ENCODE measurements at places on chromosomes 16 and 17.
A peak's percentile ranks its signal among the peaks of the same experiment; 100 is the strongest.

DNA sequence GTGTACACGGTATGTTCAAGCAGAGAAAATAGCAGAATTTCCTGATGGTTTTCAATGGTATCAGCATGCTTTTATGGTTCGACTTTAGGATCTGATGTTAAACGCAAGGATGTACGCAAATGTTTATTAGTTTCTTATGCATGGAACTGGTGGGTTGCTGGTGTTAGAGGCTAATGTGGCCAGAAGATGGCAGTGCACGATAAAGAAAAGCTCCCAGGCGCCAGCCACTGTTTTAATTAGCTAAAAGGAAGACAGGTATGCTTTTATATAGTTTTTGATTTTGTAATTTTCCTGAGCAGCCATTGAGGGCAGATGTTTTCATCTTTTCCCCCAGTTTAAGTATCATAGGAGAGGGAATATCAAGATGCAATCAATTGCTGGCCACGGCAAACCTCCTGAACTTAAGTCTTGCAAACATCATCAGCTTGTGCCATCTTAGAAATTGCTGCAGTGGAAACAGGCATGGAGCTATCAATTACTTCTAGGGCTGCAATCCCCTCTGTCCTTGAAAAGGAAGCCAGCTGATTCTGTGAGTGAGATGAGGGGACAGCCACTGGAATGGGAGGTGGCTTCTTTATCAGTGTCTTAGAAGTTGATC, 648.5 kb upstream of the RBFOX1 start:
- DNase-seq = no peak

DNA sequence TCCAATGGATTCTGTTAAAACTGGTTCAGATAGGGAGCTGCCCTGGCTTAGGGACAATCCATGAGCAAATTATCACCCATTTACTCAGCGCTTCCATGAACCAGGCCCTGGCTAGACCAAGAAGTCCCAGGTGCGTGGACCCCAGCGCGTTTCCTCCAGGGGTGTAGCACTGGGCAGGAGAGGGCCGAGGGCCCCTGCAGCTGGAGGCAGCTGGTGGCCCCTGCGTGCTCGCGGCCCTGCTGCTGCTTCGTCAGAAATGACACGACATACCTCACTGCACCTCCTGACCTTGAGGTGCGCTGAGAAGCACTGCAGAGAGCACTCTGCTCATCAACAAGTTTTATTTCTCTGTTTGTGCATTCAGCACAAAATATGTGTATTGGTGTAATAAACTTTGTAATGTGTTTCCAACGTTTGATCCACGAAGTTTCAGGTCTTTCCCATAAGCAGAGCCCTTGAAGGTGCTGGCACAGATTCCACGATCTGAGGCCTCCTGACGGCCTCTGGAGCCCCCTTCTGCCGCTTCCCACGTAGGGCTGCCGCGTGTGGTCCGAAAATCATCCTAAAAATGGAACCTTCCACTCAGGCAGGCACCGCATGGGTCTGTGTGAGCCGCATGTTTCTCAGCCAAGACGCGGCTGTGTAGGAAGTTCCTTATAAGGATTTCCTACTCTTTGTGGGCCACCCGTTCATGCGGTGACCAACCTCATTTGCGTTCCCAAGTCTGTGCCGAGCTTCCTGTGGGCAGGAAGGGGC, 50.8 kb upstream of the ZCCHC14 start:
- no peak for DNase-seq

DNA sequence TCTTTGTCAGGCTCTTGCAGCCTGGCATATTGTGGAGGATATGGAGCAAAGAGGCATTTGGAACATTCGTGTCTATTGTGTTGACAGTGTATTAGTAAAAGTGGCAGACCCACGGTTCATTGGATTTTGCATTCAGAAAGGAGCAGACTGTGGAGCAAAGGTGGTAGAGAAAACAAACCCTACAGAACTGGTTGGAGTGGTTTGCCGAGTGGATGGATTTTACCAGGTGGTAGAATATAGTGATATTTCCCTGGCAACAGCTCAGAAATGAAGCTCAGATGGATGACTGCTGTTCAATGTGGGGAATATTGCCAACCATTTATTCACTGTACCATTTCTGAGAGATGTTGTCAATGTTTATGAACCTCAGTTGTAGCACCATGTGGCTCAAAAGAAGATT, 44.5 kb downstream of the EFCAB13 start:
- DNase-seq = no peak

- no peak for DNase-seq
Measured at GRCh38 chr16:12899529-12900143, 1.8 kb upstream of the SHISA9 start.

DNA sequence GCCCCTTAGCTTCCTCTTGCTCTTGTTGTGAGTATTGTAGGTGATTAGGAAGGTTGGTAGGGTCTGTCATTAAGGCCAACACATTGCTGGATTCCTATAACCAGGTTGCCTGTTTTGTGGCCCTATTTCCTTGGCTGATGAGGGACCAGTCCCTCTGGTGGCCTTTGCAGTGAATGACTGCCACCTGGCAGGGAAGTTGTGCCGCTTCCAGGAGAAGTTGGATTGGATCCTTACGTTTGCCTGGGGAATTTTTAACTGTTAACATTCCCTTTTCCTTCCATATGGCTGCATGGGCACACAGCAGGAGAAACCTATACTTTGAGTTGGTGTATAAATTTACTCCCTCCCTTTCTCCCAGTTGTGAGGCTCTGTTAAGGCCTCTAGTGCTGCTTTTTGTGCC, 32.4 kb downstream of the LCMT1 start:
- DNase-seq = no peak

DNA sequence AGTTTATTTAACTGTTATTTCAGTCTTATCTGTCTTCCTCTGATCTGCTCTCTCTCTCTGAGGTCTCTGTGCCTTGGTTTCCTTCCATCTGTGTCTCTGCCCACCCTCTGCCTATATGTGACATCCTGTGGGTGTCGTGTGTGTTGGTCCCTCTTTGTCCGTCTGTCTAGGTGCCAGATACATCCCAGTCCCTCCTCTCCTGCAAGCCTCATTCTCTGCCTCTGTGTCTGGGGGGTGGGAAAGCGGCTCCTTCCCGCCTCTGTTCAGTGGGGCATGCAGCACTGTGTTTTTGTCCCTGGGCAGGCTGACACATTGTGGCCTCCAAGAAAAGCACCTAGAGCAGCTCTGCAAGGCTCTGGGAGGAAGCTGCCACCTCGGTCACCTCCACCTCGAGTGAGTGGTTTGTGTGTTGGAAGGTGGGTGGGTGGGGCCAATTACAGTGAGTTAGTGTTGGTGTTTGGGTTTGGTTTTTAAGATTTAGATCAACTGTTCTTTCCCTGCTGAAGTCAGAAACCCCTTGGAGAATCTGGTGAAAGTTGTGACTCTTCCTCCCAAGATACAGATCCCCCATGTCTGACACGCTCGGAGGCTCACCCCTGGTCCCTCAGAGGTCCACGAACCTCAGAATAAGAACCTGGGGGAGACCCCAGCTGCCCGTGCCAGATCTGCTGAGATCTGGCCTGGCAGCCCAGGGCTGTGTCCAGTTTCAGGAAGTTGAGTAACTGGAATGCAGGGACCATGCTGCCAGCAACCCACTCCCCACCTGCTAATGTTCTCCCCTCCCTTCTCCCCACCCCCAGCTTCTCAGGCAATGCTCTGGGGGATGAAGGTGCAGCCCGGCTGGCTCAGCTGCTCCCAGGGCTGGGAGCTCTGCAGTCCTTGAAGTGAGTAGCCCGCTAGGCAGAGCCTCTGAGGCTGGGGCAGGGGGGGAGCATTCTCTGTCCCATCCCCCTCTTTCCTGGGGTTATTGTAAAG, 50.9 kb upstream of the CPNE2 start:
- no peak for DNase-seq

- no peak for DNase-seq
Measured at GRCh38 chr17:63196772-63197335, 230.8 kb downstream of the TANC2 start.

GRCh38 chr17:76688165-76688622, 22.6 kb downstream of the MXRA7 start:
- DNase-seq = no peak

DNA sequence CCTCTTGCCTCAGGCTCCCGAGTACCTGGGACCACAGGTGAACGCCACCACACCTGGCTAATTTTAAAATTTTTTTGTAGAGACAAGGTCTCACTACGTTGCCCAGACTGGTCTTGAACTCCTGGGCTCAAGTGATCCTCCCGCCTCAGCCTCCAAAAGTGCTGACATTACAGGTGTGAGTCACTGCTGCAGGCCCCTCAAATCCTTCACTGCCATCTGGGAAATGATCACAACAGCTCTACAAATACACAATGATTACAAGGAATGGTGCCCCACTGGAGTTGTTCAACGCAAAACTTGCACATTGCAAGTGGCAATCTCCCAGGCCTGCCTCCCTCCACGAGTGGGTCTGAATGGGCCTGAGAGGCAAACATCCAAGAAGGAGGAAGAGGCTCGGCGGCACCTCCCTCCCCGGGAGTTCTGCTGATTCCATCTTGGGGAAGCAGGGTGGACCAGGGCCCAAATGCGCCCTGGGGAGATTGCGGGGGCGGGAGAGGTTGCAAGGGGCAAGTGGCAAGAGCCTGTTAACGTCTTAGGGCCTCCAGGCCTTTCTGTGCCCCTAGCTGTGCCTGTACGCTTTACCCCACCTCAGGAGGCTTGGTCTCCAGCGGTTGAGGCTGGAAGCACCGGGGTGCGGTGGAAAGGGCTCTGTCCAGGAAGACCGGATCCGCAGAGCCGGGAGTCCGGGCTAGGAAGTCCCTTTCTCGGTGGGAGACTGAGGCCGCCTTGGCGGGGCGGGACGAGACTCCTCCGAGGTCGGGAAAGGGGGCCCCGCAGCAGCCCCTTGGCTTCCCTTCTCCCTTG, 656 bp upstream of the IGFBP4 start:
- DNase-seq = no peak

GRCh38 chr16:62018301-62019060, 17.8 kb downstream of the CDH8 start:
- DNase-seq = no peak

- no peak for DNase-seq
Measured at GRCh38 chr17:65104541-65104940, 32.6 kb upstream of the RGS9 start.

DNA sequence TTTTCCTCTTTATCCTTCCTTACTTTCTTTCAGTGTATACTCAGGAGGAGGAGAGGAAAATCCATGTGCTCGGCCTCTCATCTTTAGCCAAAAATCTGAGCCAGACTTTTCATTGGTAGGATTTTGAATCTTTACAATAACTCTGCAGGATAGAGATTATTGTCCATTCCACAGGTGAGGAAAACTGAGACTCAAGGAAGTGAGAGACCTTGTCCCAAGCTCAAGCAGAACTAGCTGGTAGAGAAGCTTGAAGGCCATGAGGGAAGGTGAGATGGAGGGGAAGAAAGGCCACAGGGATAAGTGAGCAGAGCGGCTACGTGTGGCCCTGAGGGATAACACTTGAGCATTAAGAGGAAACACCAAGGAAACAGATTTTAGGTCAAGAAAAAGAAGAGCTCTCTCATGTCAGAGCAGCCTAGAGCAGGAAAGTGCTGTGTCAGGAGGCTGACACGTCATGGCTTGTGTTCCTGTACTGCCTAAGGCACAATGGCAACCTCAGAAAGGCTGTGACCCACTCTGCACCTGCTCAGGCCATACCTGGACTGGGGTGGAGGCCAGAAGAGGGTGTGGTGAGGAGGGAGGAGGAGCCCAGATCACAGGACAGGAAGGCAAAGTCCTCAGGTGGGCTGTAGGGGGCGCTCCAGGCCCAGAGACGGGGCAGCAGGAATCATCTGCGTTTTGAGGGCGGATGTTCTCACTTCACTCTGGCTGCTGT, 11.9 kb downstream of the MT4 start:
- DNase-seq = peak; percentile 52

DNA sequence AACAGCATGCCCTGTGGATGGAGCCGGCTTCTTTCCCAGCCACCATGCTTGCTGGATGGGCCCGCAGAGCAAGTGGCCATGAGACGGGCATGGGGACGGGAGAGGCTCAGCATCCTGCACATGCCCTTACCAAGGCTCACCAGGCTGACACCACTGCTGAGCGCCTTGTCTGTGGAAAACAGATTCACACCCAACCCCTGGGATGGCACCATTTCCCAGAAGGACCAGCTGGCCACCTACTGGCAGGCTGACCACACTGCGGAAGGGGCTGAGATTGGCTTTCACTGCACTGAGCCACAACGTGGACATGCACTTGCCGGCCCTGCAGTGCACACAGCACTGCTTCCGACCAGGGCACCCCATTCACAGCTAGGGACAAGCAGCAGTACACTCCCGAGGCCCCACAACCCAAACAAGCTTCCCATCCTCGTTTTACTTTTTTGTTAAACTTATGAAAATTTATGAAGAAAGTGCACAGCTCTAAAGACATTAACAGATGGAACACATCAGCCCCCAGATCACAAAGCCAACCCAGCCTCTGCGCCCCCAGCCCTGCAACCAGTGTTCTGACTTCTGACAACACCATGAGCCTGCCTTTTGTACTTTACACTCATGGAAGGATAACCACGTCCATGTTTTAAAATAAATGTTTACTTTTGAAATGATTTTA, 13.9 kb upstream of the KRTAP17-1 start:
- DNase-seq = no peak

GRCh38 chr17:12358477-12358876, 307.2 kb upstream of the MYOCD start:
- DNase-seq = no peak

DNA sequence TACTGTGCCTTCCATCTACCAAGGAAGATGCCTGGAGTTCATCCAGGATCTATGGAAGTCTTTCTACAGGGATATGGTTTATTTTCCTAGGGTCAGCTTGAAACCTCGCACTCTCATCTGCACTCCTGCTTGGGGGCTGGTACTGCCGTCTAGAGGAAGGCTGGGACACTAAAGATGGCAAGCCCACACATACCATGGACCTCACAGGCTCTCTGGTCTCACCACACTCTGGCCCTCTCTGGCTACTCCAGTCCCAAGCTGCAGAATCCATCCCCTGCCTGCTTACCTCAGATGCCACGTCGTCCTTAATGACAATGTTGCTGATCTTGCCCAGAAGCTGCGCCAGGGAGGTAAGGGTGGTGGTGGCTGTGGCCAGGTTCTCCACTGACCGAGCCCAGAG, 2.1 kb upstream of the UNC119 start:
- DNase-seq = no peak

DNA sequence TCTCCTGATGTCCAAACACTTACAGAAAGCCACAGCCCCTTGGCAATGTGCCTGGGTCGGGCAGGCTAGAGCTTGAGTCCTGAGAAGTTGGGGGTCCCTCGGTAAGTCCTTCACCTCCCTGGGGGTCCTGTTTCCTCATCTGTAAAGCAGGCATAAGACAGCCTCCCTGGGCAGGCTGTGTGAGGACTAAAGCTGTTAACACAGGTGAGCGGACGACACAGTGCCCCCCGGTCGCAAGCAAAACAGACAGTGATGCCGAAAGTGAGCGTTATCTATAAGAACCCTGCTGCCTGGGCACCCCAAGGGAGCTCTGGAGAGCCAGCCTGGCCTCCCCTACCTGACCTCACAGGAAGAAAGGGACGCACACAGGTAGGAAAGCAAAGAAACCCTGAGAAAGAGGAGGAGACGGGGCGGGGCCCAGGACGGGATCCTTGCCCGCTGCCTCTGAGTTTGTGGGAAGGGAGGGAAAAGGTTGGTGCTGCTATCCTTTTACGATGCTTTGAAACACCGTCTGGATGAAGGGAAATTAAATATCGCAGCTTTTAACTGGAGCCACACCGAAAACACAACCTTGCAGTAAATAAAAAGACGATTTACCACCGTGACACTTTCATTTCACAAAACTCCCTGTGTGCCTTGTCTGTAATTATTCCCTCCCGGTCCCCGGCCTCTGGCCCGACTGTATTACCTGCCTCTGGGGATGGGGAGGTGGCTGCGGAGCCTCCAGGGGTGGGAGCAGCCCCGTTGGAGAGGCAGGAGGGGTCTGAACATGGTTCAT, 67.1 kb downstream of the ENGASE start:
- no peak for DNase-seq
